ENCODE measurements at places on chromosomes 4 and X.

DNA sequence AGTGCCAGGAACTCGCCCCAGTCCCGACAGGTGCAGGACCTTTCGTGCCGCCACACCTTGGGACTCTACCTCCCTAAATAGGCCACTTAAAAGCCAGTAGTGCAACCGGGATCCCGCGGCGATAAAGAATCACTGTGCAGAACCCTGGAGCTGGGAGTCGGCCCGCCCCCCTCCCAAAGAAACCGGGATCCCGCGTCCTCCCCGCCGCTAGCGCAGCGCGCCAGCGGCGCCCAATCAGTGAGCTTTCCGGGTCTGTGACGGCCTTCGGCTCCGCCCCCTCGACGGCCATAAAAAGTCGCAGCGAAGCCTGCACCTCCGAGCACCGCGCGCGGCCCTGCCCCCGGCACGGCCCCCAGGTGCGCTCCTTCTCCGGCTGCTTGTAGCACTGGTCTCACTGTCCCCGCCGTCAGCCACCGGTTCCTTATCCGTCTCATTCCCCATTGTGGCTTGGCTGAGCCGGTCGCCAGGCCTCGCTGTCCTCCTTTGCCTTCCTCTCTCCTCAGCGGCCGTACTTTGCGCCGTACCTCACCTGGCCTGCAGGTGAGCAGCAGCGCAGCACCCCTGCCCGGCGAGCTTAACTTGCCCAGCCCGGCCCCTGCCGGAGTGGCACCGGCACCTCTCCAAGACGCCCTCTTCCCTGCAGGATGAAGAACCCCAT, at the start of gene LRAT:
Gene LRAT, plus strand, starts transcription at position 318 of the 658 bp plus-strand sequence. Its CDS starts 327 bp downstream, at position 645.
- no peak for DNase-seq

- DNase-seq: no peak
Measured at GRCh38 chr4:89001647-89002445, 55.1 kb downstream of the FAM13A start.

DNA sequence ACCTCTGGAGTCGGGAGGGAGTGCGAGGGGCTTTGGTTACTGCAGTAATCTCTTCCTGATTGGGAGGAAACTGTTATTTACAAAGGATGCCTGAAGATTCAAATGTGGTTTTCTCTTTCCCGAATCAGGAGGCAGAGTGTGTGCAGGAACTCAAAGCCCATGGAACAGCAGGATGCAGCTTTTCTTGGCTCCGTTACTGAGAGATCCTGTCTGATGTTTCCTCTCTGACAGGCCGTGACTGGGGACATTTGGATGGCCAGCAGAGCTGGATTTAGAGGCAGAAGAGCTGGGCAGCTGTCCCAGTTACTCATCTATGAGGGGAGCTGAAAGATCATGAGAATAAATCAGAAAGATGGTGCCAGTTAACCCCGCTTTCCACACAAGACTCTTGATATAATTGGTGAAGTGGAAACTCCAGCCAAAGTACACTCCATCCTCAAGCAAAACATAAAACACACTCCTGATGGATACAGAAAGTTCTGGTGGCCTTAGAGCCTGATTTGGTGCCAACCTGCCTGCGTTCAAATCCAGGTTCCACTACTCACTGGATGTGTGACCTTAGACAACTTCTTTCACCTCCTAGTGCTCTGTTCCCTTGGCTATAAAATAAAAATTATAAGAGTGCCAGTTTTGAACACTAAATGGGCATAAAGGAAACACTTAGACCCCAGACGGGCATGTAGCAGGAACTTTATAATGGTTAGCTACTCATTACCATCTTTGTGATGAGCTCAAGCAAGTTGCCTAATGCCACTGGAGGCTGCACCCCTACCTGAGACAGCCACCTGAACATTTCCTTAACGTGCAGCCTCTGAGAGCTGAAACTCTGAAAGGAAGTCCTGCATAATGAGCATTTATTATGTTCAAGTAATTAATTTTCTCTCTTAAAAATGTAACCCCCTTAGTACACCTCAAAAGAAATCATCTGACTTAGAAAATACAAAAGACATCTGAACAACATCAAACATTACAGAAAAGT, 349.0 kb upstream of the GATB start:
- DNase-seq: no peak

DNA sequence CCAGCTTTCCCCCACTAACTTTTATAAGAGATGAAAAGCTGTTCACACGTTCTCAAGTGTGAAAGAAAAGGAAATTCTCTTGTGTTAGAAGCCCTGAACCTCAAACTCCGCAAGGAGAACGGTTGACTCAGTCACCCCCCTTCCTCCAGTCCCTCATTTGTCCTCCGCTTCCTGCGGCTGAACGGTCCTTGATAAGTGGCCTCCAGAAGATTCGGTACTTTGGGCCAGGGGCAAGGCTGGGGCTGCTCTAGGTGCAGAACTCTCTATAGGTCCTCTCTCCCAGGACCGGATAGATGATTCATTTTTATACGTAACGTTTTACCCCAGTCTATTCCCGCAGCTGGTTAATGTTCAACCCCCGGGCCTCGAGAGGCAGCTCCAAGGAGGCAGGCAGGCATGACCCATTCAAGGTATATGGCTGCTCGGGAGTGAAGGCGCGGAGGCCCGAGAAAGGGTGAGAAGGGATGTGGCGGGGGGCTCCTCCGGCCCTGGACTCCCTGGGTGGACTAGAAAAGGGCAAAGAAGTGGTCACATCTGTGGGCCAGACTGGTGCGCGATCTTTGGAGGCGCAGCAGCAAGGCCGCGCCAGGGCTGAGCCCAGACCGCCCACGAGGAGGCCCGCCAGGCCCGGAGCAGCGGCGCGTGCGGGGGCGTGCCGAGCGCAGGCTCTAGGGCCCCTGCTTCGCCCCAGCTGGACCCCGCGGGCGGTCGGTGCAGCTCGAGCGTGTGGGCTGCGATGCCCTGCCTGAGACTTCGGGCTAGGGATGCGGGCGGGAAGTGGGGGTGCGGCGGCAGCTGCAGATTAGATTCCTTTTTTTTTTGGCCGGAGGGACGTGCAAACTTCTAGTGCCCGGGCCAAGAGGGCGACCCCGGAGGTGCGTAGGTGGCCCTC, 11.7 kb downstream of the PITX2 start:
- DNase-seq: no peak

DNA sequence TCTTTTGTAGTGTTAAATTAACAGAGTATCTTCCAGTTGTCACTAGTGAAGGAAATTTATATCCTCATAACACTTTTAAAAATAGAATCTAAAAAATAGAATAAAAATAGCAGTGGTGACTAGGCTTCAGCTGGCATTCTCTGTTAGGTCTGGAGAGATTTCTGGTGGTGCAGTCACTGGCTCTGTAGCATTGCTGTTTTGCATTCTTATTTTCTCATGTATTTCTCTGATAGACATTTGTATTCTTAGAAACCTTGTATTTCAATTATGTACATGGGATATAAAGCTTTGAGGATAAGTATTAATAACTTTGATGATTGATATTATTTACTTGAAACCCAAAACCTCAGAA, 87.6 kb downstream of the TMEM131L start:
- no peak for DNase-seq

GRCh38 chrX:314781-315595, 3.6 kb downstream of the GTPBP6 start:
- no peak for DNase-seq

- no peak for DNase-seq
Measured at GRCh38 chr4:184793735-184794355, 31.9 kb downstream of the ACSL1 start.

DNA sequence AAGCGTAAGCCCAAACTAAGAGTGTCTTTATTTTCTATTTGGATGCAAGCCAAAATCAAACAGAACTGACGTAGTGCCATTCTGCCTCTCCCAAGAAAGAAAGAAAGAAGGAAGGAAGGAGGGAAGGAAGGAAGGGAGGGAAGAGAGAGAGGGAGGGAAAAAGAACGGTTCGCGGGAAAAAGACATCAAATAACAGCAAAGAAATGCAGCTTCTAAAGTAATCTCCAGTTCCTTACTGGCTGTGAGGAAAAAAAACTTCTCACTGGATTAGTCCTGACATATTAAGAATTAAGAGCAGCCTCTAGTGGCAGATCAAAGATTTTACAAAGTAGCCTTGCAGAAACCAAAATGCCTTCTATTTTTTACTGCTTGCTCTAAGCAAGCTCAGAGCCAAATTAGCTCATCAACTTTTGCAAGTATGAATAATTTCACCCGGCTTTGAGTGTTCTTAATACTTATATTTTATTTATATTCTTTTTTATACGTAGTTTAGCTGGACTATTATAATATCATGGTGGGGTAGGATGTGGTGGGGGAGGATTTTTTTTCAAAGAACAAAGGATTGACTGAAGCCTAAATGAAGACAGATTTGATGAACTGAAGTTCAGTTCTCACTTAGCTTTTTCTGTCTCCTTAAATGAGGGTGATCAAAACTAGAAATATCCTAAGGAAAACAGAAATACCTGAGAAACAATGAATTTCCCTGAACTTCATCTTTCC, 36.6 kb downstream of the PITX2 start:
- DNase-seq: no peak

GRCh38 chrX:129784371-129784770, 4.6 kb downstream of the SASH3 start:
- DNase-seq: no peak

DNA sequence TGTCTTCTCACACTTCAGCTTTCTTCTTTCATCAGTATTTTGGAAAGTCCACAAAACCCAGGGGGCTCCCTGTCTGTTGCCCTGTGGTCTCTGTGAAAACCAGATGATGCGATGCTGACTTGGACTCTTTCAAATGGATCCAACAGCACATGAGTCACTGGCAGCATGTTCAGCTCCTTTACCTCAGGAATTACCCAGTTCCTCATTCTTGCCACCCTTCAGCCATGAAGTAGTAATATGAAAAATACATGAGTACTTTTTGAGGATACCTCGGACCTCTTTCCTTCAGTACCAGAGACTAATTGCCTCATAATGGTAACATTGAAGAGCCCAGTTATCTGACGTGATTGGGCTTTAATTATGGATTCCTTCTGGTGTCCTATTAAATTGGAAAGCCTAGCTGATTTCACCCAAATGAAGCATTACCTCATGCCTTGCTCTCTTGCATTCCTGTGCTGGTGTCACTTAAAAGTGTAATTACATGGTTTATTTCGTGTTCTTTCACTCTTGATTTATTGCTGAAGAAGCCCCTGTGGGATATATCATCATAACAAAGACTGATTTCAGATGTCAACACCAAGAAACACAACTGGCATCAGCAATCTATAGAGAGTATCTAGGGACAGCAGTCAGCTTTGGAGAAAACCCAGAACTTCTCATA, 63.4 kb downstream of the NFKB1 start:
- DNase-seq: no peak

DNA sequence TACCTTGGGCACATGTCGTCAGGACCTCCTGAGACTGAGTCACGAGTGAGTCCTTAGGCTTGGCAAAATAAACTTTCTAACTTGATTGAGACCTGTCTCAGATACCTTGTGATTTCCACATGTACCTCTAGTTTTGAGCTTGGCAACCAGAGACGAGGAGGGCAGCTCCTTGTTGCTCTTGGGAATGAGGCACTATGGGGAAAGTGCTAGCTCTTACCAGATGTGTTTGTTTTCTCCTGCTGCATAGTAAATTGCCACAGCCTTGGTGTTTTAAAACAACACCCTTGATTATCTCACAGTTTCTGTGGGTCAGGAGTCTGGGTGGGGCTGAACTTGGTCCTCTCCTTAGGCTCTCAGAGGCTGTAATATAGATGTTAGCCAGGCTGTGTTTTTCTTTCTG, 59.1 kb upstream of the MAML3 start:
- DNase-seq: no peak

- no peak for DNase-seq
Measured at GRCh38 chr4:11597506-11597905, 168.8 kb upstream of the HS3ST1 start.

- DNase-seq: no peak
Measured at GRCh38 chr4:169215656-169216055, 55.1 kb downstream of the SH3RF1 start.

- DNase-seq: no peak
Measured at GRCh38 chr4:108559911-108560310, 60.5 kb upstream of the RPL34 start.

DNA sequence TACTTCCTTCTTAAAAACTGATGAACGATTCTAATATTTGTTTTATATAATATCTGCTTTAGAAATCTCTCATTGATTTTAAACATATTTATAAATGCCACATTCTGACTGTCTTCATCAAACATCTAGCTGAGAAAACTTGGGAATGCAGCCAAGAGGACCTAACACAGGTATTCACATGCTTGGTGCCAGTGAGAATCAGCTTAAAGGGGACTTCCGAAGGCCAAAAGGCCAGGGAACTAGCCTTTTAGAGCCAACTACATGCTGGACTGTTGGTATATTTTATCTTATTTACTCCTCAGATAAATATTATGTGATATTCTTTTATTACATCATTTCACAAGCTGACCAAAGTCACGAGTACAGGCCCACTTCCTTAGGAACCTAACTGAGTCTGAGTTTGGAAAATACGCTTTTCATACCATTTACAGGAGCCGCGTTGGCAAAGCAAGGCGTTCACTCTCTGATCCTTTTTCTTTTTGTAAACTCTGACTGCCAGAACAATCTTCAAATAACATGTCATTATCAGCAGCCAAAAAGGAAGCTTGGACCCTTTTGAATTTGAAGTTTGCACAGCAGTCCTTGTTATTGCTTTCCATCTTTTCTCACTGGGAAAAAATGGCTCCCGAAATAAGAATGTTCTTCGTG, 41.1 kb upstream of the PDLIM3 start:
- DNase-seq: no peak

- DNase-seq: no peak
Measured at GRCh38 chrX:71870208-71871098, 40.2 kb upstream of the NHSL2 start.

Data from stimulated activated CD8-positive, alpha-beta memory T cell treated with anti-CD3 and anti-CD28 coated beads, Interleukin-2, amount 100 ng/mL, for 1 hour (primary cell).